Stomach (tissue), 19 donors: ENCODE measurements at places on chromosomes 16 and 17.

- DNase-seq: no peak
These were observed 343.8 kb downstream of the TOX3 start for GRCh38 chr16:52203096-52203495.

- DNase-seq: no peak
These were observed 5.8 kb downstream of the FOXL1 start for GRCh38 chr16:86584071-86584685.

DNA sequence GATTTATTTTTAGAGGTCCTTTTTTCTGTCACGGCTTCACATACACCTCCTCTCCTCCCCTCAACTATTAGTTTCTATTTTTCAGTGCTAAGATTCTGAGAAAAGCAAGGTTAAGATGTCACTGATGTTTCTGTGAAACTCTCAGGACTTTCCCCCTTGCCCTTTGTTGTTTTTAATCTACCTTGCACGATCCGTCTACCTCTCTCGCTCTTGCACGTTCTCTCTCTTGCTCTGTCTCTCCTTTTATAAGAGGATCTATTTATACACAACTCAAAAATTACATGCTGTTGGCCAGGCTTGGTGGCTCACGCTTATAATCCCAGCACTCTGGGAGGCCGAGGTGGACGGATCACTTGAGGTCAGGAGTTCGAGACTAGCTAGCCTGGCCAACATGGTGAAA lies 43.6 kb downstream of the RPA1 start:
- no peak for DNase-seq

DNA sequence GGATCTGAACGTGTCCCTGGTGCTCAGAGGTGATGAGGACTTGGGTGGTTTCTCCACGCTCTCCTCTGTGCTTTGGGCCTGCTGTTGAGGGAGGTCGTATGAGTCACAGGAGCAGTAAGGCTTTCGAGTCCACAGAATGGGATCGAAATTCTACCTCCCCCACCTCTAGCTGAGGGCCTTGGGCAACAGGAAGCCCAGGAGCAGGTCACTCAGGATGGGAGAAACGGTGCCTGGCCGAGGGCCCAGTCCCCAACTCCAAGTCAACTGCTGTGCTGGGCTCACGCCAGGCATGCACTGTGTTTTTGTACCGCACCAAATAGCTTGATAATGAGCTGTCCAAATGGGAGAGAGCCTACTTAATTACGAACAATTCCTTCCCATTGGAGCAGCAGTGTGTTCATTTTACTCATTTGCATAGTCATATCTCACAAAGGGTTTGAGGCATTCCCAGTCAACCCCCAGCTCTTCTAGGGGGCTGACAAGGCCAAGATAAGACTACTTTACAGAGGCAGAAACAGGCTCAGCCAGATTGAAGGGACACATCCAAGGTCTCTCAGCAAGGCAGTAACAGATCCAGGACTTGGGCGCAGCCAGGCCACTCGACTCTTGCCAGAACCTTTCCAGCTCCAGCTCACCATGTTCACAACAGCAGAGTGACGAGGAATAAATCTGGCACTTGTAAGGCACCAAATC lies 53.6 kb downstream of the WNT3 start:
- peak; percentile 72 for DNase-seq
